Thoracic aorta (tissue), 2 donors: ENCODE measurements at places on chromosomes 16 and 17.

DNA sequence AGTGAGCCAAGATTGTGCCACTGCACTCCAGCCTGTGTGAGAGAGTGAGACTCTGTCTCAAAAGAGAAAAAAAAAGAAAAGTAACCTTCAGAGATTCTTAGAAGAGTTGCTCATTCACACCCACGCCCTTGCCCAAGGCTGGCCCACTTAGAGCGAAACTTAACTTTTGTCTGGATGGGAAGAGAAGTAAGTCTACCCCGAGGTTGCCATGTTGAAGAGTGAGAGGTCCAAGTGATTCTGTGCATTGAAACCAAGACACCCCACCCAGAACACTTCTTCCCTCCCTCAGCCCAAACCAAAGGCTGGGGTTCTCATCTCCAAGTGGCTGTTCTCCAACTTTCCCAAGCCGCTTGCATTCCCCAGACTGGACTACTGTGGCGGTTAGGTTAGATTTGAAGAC is 2.4 kb upstream of the CISD3 start:
- no peak for DNase-seq

DNA sequence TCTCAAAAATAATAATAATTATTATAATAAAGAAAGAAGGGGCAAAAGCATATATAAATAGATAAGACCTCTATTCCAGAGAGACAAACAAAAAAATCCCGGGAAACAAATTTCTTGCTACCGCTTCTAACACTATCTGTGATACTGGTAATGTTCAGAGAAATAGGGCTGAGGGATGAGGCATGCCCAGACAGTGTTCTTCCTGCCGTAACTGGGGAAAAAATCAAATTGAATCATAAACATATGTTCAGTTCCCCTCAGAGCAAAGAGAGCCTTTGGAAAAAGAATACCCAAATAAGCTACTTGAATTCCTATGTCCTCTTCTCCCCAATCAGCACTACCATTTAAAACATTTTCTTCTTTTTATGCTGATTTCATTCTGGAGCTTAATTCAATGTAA is 688.0 kb downstream of the KCNJ2 start:
- no peak for DNase-seq

GRCh38 chr16:85632709-85633437 is 19.8 kb downstream of the GSE1 start:
- no peak for DNase-seq

DNA sequence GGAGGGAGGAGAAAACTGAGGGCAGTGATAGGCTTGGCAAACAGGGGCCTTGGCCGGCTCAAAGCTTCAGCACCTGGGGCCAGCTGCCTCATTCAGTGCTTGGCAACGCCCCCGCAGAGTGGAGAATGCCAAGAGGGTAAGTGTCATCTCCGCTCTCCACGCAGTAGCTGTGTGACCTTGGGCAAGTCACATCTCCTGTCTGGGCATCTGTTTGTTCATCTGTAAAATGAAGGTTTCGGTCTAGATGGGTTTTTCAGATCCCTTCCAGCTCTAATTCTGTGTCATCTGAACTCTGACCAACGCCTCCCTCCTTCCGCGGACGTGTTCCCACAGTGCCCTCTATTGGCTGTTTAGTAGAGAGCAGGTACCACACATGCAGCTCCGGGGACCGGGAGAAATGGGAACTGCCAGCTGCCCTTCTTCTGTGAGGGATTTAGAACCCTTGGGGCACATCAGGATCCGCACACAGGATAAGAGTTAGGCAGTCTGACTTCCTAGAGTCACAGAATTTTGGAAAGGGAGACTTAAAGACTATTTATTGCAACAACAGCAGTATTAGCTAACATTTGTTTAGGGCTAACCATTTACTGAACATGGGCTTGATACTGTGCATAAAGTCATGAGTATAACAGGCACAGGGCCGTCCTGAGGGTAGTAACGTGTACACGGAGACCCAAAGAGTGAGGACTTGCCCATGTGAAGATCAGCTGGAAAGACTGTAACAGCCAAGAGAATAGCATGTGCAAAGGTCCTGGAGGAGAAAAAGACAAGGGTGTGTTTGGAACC is 26.8 kb downstream of the GP2 start:
- DNase-seq = no peak

- DNase-seq = no peak
These were observed 24.0 kb downstream of the CYLD start for GRCh38 chr16:50765861-50766260.

DNA sequence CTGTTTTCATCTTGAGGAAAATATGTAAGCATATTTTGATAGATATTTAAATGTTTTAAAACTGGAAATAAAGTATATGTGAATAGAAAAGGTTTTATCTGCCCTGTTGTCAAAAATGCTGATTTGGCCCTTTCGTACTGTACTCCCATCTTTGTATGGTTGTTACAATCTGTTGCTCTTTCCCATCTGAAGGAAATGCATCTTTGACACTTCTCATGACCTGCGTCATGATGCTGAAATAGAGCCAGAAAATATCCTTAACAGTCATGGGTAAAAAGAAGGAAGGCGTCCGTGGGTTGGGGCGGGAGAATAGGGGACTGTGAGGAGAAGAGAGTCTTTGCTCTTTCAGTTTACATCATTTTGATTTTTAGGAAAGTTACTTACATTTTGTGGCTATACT is 327.7 kb downstream of the BCAS3 start:
- DNase-seq = no peak

DNA sequence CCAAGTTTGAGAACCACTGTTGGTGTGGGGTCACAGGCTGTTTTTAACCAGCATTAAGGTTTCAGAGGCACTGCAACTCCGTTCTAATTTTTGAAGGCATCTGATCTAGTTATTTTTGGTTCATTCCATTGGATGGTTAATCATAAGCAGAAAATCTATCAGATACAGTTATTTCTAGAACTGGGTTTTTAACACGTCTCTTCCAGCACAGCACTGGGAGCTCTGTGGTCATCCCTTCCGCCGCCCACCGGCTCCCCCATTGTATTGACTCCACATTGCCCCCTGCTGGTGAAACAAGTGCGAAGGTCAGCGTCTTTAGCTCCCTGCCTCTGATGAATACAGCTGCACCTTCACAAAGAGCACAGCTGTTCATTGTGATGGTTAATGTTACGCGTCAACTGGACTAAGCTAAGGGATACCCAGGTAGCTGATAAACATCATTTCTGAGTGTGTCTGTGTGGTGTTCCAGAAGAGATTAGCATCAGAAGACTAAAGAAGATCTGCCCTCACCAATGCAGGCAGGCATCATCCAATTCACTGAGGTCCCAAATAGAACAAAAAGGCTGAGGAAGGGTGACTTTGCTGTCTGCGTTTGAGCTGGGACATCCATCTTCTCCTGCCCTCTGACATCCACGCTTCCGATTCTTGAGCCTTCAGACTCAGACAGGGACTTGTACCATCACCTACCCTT is 8.5 kb downstream of the CCL18 start:
- no peak for DNase-seq

DNA sequence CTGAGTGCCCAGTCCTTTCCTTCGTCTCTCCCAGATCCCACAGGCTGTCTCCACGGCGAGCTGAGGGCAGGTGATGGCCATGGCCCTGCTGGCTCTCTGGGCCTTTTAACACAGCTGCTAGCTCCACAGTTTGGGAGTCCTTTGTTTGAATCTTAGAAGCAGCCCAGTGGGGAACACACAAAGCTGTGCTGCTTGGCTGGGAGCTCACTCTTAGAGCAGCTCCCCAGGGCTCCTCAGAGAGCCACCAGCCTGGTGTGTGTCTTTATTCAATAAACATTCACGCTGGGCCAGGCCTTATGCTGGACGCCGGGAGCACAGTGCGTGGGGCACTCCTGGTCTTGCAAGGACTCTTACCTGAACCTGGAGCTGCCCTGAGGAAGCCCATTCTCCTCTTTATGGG is 29.7 kb downstream of the WNT3 start:
- no peak for DNase-seq

- no peak for DNase-seq
These were observed 2.4 kb downstream of the EFNB3 start for GRCh38 chr17:7707446-7707845.

- no peak for DNase-seq
These were observed 16.0 kb upstream of the CMTM4 start for GRCh38 chr16:66712512-66712911.

DNA sequence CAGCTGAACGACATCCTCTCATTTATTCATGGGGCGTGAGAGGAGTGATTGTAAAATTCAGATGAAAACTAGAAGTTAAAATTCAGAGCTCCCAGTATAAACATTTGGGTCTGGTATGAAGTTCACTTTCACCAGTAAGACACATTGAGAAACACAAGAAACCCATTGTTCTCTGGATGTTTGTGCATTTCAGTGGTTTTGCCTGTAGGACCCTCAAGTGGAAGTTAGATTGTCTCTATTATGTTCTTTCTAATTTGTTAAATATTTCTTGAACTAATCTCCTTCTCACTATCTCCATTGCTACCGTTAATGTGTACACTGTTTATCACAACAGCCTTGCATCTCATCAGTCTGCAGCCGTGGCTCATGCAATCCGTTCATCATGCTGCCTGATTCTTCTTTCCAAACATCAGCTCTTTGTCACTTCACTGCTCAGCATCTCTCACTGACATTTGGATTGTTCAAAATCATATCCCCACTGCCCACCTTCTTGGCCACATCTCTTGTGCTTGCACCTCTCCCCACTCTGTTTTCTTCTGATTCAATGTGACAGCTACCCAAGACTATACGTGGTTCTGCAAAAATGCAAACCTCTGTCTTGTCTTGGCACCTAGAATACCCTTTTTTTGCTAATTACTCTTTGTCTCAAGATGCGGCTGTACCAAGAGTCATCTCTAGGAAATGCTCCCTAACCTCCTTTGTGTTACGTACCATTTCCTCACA is 49.5 kb downstream of the HLF start:
- DNase-seq = no peak

DNA sequence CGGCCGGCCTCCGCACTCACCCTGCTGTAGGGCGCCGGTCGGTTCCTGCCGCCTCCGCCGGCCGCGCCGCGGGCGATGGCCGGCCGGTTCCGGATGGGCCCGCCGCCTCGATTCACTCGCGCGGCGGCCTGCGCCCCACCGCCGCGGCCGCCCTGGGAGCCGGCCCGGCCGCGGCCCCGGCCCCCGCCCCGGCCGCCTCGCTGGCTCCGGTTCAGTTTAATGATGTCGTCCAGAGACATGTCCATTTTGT is 158 bp downstream of the ALYREF start:
- DNase-seq = no peak

GRCh38 chr17:74541176-74542111 is 4.5 kb downstream of the CD300C start:
- no peak for DNase-seq

GRCh38 chr16:53707671-53708070 is 3.7 kb downstream of the FTO start:
- DNase-seq = no peak

- no peak for DNase-seq
These were observed 413.4 kb downstream of the SOX9 start for GRCh38 chr17:72534265-72534664.

GRCh38 chr16:81069063-81069462 is 8.0 kb downstream of the C16orf46 start:
- no peak for DNase-seq

DNA sequence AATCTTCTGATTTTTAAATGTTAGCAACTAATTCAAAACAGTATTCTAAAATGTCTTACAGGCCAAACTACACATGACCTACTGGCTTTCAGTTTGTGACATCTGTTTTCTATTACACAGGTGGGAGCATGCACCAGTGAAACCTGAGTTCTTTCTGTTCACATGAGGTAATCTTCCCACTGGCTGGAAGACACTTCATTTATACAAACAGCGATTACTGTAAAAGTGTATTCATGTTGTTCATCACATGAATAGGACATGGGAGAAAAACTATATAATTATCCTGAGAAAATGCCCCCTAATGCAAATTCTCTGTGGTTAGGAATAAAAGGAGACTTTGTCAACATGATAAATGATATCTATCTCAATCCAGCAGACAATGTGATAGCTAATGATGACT is 11.1 kb upstream of the PIK3R5 start:
- DNase-seq = no peak
